Right lung (tissue), 10 donors: ENCODE measurements at places on chromosomes 12 and 14.

- DNase-seq, result no peak
These were observed 28.2 kb downstream of the GALNT16 start for GRCh38 chr14:69288011-69288771.

- no peak for DNase-seq
These were observed 2.6 kb downstream of the PDE6H start for GRCh38 chr12:14975457-14975856.

DNA sequence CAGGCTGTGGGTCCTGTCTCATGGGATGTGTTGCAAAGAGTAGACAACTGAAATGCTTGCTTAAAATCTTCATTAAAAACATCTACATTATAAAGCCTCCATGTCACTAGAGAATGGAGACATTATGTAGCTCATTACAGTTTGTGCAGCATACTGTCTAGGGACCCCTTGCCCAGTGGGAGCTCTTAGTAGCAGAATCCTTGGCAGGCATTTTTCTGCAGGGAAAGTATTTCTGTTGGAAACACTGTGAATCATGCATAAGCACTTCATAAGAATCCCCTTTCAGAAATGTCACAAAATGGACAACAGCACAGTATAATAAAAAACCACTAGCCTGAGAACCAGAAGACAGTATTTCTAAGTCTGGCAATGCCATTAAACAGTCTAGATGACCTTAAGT lies 174.3 kb downstream of the MGAT4C start:
- DNase-seq, result no peak

- no peak for DNase-seq
These were observed 100.7 kb downstream of the ZFC3H1 start for GRCh38 chr12:71562676-71563595.

DNA sequence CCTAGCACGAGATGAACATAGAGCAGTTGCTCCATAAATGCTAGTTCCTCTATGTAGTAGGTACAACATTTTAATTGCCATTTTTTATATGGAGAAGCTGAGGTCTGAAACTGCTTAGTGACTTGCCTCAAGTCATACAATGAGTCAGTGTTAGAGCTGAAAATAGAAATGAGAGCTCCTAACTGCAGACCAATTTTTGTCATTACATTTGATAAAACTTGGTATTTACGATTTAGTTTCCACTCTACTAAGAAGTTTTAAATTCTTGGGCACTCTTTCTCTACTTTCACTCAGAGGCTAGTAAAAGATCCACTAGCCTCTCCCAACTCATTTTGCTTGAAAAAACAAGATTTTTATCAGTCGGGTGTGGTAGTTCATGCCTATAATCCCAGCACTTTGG lies 8.1 kb upstream of the TMED10 start:
- DNase-seq, result no peak

GRCh38 chr12:78155546-78155945 lies 324.9 kb downstream of the NAV3 start:
- DNase-seq, result no peak

- no peak for DNase-seq
These were observed 255.3 kb downstream of the ANO2 start for GRCh38 chr12:5689773-5690172.

DNA sequence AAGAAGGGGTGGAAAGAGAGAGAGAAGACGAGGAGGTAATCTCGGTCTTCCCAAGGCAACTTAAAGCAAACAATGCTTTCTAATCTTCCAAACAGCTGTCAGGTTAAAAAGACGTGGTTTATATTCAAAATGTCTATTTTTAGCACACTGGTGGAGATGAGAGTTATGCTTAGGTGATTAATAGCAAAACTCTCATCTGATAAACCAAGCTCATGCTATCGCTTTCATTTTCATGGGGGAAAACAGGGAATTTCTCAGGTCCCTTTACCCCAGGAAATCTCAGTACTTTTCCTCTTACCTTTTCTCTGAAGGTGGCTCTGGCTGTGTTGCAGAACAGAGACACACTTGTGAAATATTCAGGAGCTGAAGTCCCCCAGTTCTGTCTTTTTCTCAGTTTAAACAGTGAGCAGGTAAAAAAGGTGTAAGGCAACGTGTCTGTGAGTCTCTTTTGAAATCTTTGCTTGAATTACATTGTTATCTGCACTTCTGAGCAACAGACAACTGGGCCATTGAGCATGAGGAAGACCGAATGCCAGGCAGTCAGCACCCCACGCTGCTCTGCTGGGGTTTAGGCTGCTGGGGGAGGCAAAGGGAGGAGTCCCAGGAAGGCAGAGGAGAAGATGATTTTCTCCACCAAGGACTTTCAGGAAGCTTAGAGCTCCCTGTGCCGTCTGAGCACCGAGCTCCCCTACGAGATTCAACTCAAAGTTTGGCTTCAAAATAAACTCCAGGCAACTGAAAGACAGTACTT lies 759.3 kb downstream of the BCL11B start:
- no peak for DNase-seq

DNA sequence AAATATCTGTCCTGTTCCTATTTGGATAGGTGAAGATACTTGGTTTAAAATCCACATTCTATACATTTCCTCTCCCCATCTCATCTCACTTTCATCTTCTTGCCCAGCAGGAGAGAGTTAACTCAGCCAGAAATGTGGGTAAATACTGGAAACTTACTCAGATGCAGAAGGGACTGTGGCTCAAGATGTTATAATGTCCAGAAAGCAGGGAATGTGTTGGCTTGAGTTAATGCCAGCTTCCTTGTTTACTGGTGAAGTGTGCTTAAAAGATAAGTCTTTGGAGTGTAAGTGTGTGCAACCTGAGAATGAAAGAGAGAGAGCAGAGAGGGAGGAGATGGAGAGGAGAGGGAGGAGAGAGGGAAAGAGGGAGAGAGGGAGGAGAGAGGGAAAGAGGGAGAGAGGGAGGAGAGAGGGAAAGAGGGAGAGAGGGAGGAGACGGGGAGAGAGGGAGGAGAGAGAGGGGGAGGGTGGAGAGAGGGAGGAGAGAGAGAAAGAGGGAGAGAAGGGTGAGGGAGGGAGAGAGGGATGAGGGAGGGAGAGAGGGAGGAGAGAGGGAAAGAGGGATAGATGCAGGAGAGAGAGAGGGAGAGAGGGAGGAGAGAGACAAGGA lies 22.0 kb upstream of the SNRPF start:
- DNase-seq, result peak; percentile 22
